H4 (cell line): ENCODE measurements at places on chromosomes 4 and X. TPM values are rescaled to one million over a fixed set of nuclear protein-coding genes. Genes with fewer than 3 reads are reported as not detected.

- DNase-seq = peak; percentile 60
Observed at GRCh38 chrX:129522184-129523078, 859 bp downstream of the SMARCA1 start.

GRCh38 chr4:151665022-151665784 is 95.6 kb downstream of the GATB start:
- DNase-seq = no peak

The SULT1B1 gene
- total RNA-seq = 0.70 and 1.8 TPM in 2 replicates

The UNC5C gene
- 9.1 and 11.3 TPM in 2 replicates for total RNA-seq

- no peak for DNase-seq
Observed at GRCh38 chr4:26321373-26322221, 783 bp downstream of the RBPJ start.

The ZNF674 gene
- total RNA-seq = 2.1 and 3.5 TPM in 2 replicates

DNA sequence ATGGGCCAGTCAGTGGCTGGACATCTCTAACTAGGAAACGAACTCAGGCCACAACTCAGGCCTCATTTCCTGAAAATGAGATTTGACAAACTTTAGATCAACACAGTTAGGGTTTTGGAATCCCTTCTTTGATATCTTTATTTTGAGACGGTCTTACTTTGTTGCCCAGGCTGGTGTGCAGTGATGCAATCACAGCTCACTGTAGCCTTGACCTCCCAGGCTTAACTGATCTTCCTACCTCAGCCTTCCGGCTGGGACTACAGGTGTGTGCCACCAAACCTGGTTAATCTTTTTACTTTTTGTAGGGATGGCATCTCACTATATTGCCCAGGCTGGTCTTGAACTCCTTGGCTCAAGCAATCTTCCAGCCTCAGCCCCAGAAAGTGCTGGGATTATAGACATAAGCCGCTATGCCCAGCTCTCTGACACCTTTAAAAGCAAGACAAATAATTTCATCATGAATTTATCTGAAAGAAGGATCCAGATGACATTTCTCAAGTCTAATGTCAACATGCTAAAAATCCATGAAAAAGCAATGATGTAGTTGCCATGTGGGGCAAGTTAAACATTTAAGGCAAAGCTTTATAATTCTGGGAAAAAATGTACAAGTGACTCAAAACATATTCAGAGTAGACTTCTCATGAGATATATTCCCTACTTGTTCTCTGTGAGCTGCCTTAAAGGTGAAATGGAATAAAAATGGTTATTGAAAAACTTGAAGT is 89.1 kb upstream of the CBR4 start:
- no peak for DNase-seq

DNA sequence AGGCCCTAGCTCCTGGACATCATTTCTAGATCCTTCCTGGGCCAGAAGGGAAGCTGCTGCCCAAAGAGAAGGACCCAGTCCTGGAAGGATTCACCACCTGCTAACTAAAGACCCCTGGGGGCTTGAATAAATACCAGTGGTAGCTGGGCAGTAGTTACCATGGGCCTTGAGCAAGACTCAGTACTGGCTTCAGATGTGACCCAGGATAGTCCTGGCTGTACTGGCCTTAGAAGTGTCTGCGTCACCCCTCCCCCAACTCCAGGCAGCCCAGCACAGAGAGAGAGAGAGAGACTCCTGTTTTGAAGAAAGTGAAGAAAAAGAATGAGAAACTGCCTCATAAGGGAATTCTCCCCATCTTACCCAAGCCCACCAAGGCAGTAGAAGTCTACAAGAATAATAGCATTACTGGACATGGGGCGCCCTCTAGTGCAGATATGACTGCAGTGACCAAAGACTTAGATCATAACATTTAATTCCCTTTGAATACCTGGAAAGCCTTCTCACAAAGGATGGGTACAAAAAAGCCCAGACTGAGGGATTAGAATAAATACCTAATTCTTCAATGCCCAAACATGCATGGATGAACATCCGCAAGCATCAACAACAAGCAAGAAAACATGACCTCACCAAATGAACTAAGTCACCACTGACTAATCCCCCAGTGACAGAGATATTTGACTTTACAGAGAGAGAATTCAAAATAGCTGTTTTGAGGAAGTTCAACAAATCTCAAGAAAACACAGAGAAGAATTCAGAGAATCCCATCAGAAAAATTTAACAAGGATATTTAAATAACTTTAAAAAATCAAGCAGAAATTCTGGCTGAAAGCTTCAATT is 171.8 kb downstream of the HNRNPD start:
- DNase-seq = peak; percentile 64

DNA sequence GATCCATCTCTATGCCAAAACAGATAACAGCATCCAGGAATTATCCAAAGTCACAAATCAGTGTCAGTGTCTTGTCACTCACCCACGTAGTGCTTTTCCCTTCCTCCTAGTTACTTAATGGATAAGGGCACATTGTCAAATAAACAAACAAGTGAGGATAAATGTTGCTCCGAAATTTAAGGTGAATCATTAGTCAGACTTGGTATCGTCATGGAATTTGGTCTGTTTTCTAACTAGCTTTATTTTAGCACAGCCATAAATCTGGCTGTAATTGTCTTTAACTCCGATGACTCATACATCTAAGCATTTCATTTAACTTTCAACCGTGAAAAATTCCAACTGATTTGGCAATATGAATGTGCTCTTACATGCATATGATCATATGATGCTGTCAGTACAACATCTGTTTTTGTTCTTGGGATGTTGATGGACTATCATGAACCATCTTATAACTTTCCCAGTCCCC is 83.3 kb downstream of the SNCA start:
- DNase-seq = peak; percentile 73

GRCh38 chr4:20684852-20685763 is 15.2 kb upstream of the PACRGL start:
- DNase-seq = peak; percentile 28

- DNase-seq = no peak
Observed at GRCh38 chr4:148067301-148067916, 335.5 kb downstream of the ARHGAP10 start.

- no peak for DNase-seq
Observed at GRCh38 chr4:47484168-47484567, 907 bp upstream of the ATP10D start.

DNA sequence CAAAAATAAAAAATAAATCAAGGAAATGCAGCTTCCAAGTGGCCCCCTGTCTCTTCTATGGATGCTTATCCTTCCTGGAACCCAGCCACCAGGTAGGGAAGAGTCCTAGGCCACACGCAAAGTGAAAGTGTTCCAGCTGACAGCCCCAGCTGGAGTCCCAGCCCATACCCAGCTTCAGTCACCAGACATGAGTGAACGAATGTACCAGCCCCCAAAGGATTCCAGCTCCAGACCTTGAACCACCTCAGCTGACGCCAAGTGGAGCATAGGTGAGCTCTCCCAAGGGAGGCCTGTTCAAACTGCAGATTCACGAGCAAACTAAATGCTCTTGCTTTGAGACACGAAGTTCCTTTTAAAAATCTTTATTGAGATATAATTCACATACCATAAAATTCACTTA is 62.0 kb downstream of the BCOR start:
- no peak for DNase-seq

DNA sequence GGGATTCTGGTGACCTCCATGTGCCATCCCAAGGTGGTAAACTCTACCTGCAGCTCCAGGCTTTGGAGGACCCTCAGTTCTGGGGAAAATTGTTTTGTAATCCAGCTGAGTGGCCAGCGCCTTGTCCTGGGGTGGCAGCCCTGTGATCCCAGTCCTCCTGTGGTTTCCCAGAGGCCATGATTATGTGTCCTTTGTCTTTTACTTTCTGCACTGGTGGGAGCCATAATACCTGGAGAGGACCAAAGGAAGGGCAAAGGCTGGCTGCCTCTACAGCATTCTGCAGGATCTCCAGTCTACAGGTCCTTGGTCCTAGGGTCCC is 64.0 kb downstream of the NBDY start:
- no peak for DNase-seq

DNA sequence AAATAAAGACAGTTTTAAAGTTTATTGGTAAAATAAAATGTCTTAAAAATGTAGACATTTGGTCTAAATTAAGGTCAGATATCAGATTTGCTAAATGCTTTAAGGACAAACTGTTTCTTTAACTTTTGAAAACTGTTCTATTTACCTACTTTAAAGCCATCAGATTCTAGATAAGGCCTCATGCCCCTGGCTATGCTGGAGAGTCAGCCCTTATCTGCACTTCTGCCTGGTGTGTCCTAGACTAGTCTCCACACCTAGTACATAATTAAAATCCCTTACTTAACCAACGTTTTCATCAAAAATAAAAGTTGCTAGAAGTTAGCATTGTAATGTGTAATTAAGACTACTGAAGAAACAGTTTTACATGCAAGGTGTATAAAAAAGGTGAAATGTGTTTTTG is 25.6 kb downstream of the HSD17B11 start:
- DNase-seq = no peak

GRCh38 chrX:152893980-152894610 is 3.8 kb upstream of the ZNF185 start:
- DNase-seq = no peak

GRCh38 chr4:183995570-183995969 is 90.5 kb downstream of the STOX2 start:
- DNase-seq = no peak

DNA sequence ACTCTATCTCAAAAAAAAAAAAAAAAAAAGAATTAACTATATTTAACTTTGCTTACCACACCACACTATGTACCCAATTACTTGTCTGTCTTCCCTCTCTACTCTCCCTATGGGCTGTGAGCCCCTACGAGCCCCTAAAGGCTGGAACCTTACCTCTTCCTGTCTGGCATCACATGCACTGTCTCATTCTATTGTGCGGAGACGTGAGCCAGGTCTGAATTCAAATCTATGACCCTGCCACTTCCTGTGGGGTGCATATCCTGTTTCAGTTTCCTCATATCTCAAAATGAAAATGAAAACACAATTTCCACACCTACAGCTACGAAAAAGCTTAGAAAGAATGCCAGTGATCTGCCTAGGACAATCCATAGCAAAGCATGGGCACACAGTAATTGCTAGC is 42.9 kb upstream of the HS3ST1 start:
- no peak for DNase-seq

The ANXA10 gene
- total RNA-seq = 1.7 and 3.6 TPM in 2 replicates

The RBM10 gene
- 37.9 and 42.3 TPM in 2 replicates for total RNA-seq

- DNase-seq = no peak
Observed at GRCh38 chr4:7947927-7948326, 8.3 kb upstream of the AFAP1 start.

The NLGN3 gene
- 0.25 and 0.31 TPM in 2 replicates for total RNA-seq

- peak; percentile 19 for DNase-seq
Observed at GRCh38 chr4:65865489-65865888, 195.2 kb upstream of the EPHA5 start.

GRCh38 chrX:34332334-34332733 is 200.2 kb upstream of the FAM47A start:
- peak; percentile 21 for DNase-seq

DNA sequence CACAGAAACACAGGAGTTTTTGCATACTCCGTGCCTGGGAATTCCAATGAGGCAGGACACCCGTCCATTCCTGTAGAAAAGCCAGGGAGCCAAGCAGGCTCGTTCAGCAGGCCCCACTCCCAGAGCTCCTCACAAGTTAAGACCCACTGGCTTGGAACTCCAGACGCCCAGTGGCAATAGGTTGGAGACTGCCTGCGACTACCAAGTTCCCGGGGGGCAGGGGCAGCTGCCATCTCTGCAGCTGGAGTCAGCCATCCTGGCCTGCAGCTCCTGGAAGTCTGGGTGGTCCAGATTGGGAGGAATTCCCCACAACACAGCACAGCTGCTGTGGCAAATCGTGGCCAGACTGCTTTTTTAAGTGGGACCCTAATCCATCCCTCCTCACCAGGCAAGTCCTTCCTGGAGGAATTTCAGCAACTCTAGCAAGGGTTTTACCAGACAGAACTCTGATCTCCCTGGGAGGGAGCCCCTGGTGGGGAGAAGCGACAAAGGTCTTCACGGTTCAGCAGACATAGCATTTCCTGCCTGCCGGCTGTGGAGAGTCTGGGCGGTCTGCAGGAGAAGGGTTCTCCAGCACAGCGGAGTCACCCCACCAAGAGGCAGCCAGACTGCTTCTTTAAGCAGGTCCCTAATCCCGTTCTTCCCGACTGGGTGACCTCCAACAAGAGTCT is 231.9 kb downstream of the STPG2 start:
- no peak for DNase-seq

- no peak for DNase-seq
Observed at GRCh38 chr4:64166365-64166764, 242.9 kb downstream of the TECRL start.

DNA sequence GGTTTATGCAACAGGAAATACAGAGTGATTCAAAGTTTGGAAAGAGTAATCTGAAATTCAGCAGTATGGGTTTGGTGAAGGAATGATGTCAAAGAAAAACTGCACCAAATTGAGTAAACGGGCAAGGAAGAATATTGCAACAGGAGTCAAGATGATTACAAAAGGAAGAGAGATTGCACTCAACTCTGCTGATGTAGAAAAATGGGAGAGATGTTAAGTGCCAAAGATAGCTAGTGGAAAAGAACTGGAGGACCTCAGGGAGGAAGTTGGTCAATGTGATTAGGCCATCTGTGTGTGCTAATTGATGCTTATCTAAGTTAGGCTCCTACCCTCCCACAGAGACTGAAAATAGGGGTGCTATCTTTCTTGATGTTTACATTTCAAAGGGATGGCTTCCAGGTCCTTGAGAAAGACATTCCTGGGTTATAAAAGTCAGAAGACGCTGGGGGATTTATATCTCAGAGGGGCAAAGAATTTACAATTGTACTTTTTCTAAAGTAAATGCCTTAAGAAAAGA is 167.4 kb upstream of the FAM47A start:
- DNase-seq = no peak

- peak; percentile 38 for DNase-seq
Observed at GRCh38 chr4:21181716-21182115, 481.5 kb downstream of the PACRGL start.

GRCh38 chrX:115939070-115939469 is 231.5 kb upstream of the AGTR2 start:
- DNase-seq = no peak

DNA sequence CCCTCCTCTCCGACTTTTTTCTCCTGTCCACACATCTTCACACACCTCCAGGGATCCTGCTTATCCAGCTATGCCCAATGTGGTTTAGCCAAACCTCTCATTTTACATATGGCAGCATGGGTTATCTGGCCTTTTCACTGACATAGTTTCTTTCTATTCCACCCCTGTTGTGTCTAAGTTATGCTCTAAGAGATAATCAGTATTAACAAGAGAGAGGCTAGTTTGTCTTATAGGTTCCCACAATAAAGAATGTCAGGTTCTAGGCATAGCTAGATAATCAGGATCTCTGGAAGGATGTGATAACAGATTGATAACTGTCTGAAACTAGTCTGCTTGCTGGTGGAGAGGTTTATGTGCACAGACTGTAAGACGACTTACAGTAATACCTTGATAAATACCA is 7.7 kb upstream of the GALNT7 start:
- no peak for DNase-seq

The POLN gene
- 1.0 and 1.8 TPM in 2 replicates for total RNA-seq

- no peak for DNase-seq
Observed at GRCh38 chrX:78314561-78314960, 12.8 kb downstream of the CYSLTR1 start.

DNA sequence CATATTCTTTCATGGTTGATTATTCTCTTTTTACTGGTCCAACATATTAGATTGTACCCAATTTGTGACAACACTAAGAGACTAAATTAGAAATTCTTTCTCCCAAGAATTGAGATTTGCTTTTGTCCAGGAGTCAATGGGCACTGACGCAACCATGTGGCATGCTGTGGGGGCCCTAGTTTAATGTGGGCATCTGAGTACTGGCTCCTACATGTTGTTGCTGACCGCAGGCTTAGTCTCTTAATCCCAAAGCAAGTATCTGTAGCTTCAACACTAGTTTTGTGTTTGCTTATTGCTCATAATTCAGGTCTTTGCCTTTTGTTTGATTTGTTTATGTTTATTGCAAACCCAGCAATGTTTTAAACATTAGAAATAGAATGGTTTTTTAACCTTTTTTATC is 263.4 kb upstream of the NDST4 start:
- peak; percentile 29 for DNase-seq
